Tibial nerve (tissue), 4 donors: ENCODE measurements at places on chromosomes 7 and 10. TPM values are rescaled to one million over a fixed set of nuclear protein-coding genes. Genes with fewer than 3 reads are reported as not detected.

Gene MRC1
- 40.4 TPM for total RNA-seq

Gene HOXA3
- 18.8 TPM for total RNA-seq

GRCh38 chr7:108503112-108504026 is 22.6 kb downstream of the PNPLA8 start:
- DNase-seq: no peak

DNA sequence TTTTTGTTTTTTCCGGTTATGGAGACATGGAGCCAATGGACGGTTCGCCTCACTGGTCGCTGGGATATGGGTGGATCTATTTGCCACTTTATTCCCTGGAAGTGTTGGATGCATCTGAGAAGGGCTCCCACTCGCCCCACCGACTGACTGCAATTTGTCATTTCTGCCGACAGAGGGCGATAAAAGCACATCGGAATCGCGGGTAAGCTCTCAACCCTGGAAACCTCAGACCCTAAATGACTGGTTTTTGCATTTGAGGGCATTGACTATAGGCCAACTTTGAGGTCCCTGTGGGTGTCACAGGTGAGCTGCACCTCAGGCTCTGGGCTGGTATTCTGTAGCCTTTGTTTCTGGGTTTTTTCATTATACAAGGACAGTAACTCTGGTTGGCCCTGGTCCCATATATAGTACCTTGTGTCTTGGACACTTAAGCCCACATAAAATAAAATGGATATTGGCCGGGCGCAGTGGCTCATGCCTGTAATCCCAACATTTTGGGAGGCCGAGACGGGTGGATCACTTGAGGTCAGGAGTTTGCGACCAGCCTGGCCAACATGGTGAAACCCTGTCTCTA is 11.9 kb upstream of the OPALIN start:
- no peak for DNase-seq

- DNase-seq: no peak
Observed at GRCh38 chr10:32985775-32986350, 27.8 kb upstream of the ITGB1 start.

DNA sequence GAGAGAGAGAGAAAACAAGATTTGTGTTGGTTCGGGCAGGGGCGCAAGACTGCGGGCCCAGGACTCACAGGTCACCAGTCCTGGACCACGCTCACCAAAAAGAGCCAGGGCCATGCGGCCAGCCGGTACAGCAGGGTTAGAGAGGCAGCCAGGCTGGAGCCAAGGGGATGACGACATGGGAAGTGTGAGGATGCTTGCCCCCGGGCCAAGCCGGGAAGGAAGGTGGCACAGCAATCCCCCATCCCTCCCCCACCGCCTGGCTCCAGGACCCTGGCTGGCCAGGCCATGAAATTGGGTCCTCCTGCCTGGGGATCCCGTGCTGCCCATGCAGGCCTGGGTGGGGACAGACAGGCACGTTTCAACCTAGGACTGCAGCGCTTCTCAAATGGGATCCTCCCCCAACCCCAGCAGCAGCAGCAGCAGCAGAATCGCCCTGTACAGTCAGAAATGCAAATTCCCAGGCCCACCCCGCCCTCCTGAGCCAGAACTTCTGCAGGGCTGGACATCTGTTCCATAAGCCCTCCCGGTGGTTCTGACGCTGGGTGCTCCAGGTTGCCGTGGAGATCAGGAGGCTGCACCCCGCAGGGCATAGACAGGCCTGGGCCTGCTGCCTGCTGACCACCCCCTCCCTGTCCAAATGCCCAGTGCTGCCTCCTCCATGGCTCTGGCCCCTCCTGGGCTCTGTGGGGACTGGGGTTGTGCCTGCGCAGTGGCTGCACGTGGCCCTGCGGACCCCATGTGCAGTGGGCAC is 35.0 kb downstream of the YKT6 start:
- no peak for DNase-seq

DNA sequence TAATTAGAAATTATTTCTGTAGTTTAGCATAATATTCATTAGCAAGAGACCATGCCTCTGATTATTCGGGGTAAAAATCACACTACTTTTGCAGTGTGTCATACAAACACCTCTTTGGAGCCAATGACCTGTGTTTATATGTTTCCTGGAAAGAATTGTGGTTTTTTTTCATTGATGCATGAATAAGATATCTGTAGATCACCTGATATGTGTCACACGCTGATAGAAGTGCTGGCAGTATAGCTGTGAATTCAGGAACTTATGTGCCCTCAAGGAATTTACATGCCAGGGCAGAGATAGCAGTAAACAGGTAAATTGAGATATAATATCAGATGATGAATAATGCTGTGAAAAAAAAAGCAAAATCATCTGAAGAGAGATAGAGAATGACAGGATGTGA is 118.2 kb downstream of the VPS50 start:
- DNase-seq: no peak
